ENCODE measurements at places on chromosomes 5 and 9. TPM values are rescaled to one million over a fixed set of nuclear protein-coding genes. Genes with fewer than 3 reads are reported as not detected.

CA9 gene
- total RNA-seq: 0.96 TPM

BRD3 gene
- 24.6 TPM for total RNA-seq

LVRN gene
- total RNA-seq: 0.13 TPM

- no peak for DNase-seq
Observed at GRCh38 chr5:154517181-154517580, 39.2 kb upstream of the HAND1 start.

- peak; percentile 71 for DNase-seq
Observed at GRCh38 chr9:128552744-128553440, 505 bp downstream of the SPTAN1 start.

DNA sequence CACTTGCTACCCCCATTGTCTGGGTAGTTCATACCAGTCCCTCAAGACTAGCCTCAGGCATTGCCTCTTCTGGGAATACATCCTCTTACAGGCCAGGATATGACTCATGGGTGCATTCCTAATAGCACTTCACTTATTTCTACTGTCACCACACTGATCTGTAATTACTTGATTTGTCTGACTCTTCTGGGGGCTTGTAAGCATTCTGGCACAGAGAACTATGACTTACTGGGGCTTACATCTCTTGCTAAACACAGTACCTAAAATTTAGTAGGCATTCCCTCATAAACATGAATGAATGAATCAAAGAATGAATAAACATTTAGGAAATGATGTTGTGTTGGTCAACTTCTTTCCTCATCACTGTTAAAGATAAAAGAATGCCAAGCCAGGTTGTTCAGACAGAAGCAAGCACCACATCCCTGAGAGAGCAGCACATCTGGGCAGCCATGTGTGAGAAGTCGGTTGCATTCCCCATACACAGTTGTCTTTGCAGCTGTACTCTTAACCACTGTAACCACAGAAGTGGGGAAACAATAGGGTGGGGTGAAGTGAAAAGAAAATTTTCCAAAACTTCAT, 27.6 kb downstream of the IL7R start:
- no peak for DNase-seq

DNA sequence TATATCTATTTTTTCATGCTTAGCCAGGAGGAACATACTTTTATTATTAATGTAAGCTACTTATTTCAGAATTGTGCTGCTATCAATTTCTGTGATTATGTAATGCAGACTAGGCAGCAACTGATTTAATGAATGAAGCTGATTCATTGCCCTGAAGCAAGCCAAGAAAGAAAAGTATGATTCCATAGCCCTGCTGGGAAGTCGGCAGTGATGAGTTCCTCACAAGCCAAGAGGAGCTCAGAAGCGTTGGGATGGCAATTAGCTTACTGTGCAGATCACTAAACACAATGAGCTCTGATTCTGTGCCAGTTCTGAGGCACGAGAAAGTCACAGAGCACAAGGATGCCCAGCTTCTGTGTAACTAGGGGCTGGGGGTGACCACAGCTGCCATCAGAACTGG, 254.3 kb upstream of the KLF9 start:
- DNase-seq: no peak

- DNase-seq: no peak
Observed at GRCh38 chr5:14039063-14039462, 94.6 kb upstream of the DNAH5 start.

GRCh38 chr5:61941637-61942036, 364.4 kb upstream of the KIF2A start:
- DNase-seq: no peak

Data from left lobe of liver (tissue), 2 donors.